ENCODE measurements at places on chromosomes 5 and 9.

DNA sequence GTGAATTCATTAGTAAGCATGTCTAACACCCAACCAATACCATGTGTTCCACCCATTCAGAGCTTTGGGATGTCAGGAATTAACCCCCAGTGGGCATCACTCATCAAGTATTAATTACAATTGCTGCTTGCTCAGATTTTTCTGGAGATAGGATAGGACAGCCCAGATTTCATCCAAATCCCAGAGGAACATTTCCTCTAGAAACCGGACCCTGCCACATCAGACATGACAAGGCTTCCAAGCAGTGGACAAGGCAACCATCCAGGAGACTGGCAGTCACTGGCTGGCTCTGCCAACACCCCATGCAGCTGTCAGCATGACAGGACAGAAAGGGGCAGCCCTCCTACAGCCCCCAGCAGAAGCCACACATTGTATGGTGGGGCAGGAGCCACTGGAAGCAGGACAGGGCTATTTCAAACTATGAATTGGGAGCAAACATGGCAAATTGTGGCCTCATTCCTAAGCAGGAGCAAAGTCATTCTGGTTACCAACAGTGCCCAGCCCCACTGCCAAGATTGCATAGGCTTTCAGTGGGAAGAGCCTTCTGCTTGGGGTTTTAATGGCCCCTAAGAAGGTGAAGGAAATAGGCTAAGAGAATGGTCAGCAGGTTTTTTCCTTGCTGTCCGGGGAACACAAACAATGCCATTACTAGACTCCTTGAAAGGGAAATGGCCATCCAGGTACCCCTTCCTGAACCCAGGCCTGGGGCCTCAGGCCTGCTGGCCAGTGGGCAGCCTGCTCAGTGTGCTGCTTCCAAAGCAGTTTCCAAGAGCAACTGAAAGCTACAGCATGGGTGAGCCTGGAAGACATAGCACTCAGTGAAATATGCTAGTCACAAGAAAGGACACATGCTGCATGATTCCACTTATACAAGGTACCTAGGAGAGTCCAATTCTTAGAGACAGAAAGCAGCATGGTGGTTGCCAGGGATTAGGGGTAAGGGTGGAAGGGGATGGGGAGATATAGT lies 294.7 kb upstream of the SLC30A5 start:
- DNase-seq: no peak

GRCh38 chr5:170201311-170201710 lies 31.5 kb upstream of the C5orf58 start:
- no peak for DNase-seq

DNA sequence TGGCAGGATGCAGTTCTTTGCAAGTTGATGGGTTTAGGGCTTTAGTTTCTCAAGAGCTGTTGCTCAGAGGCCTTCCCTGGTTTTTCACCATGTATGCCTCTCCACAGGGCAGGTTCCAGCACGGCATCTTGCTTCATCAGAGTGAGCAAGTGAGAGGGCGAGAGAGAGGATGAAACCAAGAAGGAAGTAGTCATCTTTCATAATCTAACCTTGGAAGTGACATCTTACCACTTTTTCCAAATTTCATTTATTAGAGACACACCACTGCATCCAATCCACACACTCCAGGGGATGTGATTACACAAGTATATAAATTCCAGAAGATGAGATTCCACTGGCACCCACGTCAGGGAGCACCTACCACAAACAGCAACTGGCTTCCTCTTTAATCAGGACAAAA lies 294.4 kb downstream of the MARCHF11 start:
- no peak for DNase-seq

- DNase-seq: no peak
Observed at GRCh38 chr5:125798307-125798706, 624.9 kb upstream of the GRAMD2B start.

DNA sequence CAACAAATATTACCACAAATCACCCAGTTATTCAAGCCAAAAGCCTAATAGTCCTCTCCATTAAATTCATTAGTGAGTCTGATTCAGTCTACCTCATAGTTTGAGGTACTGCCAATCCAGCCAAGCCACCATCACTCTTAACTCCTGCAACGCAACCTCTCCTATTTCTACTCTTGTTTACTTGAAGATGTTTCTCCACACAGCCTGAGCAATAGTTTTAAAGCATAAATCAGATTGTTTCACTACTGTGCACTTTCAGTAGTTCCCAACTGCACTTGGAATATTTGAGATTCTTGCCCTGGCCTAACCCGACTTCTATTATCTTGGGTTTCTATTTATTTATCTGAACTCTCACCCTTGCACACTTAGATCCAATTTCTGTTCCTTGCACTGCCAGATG lies 85.5 kb downstream of the YIPF5 start:
- DNase-seq: no peak

- no peak for DNase-seq
Observed at GRCh38 chr5:9540791-9541190, 5.1 kb downstream of the SEMA5A start.

DNA sequence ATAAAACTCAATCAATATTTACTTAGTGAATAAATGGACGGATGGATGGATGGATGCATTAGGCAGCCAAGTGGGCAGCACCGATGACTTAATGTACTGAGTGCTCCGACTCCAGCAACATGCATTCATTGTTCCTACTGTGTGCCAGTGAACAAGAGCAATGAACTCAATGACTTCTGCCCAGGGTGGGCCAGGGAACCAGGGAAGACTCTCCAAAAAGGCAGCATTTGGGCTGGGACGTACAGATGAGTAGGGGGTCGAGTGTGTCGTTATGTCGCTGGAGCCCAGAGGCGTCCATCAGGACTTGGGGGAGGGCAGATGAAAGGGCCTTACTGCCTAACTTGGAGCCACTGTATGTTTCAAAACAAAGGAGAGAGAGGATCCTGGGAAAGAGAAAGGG lies 126.4 kb downstream of the KCNIP1 start:
- DNase-seq: no peak

DNA sequence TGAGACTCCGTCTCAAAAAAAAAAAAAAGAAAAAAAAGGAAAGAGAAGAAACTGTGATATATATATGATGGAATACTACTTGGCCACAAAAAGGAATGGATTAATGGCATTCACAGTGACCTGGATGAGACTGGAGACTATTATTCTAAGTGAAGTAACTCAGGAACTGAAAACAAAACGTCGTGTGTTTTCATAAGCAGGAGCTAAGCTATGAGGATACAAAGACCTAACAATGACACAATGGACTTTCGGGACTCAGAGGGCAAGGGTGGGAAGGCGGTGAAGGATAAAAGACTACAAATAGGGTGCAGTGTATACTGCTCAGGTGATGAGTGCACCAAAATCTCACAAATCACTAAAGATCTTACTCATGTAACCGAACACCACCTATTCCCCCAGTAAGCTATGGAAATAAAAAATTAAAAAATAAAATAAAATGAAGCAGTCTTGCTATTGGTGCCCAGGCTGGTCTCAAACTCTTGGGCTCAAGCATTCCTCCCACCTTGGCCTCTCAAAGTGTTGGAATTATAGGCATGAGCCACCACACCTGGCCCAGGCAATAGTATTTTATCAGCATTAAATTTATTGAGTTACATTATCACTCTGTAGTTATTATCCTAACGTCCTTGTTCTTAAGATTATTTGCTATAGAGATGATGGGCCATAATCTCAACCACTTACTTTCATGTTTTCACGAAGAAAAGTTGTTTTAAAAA lies 71.5 kb upstream of the GPBP1 start:
- no peak for DNase-seq

- no peak for DNase-seq
Observed at GRCh38 chr9:133601746-133602145, 7.4 kb downstream of the FAM163B start.

- no peak for DNase-seq
Observed at GRCh38 chr9:108775901-108776306, 79.9 kb downstream of the ACTL7B start.

GRCh38 chr5:58136406-58136805 lies 323.5 kb downstream of the PLK2 start:
- no peak for DNase-seq

GRCh38 chr5:134958755-134959154 lies 9.0 kb upstream of the CATSPER3 start:
- DNase-seq: no peak

GRCh38 chr5:7169240-7169878 lies 226.6 kb upstream of the ADCY2 start:
- DNase-seq: no peak

DNA sequence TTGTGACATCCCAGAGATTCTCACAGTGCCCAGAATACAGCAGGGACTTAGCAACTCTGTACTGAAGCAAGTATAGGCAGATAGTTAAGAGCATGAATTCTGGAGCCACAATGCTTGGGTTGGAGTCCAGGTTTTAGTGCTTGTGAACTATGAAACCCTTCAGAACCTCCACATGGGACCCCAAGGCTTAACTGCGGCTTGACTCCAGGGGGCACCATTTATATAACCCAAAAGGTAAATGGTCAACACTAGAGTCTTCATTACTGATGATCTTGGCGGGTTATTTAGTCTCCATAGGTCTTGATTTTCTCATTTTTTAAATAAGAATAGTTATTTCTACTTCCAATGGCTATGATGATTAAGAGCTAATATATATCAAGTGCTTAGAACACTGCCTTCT lies 390.3 kb downstream of the TAF11L14 start:
- DNase-seq: no peak

DNA sequence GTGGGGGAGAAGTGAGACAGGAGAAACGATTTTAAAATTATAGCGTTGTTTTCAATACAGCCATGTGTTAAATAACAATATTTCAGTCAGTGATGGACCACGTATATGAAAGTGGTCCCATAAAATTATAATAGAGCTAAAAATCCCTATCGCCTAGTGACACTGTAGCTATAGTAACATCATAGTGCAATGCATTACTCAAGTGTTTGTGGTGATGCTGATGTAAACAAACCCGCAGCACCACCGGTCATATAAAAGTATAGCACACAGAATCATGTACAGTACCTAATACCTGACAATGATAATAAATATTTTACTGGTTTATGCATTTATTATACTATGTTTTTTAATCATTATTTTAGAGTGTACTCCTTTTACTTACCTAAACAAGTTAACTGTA lies 407.4 kb upstream of the SEMA6A start:
- DNase-seq: no peak

DNA sequence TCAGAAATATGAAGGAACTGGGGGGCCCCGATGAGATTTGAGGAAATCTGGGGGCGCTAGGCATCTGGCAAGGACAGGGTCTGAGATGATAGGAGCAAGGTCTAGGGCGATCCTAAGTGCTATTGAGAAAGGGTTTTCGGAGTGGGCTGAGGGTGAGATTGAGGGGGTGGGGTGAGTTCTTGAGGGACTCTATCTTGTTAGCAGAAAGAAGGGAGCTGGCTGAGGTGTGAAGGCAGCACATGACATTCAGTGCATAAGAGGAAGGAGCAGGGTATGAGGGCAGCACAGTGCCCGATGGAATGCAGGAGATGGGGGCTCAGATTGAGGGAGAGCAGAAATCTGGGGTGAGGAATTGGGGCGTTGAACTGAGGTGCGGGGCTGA lies 640 bp downstream of the TRIM32 start:
- no peak for DNase-seq

- no peak for DNase-seq
Observed at GRCh38 chr5:112366987-112367386, 52.1 kb downstream of the EPB41L4A start.

GRCh38 chr5:176527246-176528222 lies 9.7 kb downstream of the RNF44 start:
- no peak for DNase-seq

DNA sequence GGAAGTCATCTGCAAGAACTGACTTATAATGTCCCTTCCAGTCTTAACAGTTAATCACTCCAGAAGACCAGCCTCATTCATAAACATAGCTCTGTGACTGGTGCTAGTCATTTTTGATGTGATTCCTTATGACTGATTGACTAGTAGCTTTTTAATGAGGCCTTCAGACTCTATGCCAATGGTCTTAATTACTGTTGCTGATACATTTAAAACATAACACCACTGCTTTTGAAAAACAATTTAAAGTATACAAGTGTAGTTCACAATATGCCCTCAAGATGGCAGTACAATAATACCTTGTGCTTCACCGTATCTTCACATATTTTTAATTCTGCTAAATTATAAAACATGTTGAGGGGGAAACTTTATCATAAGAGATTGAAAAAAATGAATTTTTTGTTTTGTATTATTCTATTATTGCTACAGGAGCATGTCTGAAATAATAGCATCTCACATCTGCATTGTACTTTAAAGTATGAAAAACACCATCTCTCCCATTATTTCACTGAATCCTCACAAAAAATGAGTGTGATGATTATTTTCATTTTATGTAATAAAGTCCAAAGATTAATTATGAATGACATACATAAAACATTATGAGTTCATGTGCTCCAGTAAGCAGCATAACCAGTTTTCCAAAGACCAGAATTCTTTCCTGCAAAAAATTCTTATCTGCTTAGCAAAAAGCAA lies 55.2 kb upstream of the SHISAL2B start:
- DNase-seq: no peak

DNA sequence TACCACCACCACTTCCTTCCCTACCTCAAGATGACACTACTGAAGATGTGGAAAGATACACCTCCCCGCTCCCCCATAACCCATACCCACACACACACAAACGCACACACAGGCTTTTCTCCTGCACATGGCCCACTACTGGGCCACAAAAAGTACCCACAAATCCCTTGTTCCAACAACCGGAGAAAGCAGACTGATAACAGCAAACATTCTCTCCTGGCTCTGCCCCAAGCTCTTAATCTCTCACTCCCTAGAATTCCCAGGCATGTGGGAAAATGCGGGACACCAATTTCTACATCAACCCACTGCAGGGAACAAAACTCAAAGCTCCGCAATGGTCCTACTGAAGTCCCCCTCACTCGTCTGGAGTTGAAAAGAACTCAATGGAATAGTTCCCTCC lies 611.0 kb upstream of the KLF4 start:
- DNase-seq: no peak

- DNase-seq: no peak
Observed at GRCh38 chr9:89765211-89765946, 160.6 kb downstream of the GADD45G start.

DNA sequence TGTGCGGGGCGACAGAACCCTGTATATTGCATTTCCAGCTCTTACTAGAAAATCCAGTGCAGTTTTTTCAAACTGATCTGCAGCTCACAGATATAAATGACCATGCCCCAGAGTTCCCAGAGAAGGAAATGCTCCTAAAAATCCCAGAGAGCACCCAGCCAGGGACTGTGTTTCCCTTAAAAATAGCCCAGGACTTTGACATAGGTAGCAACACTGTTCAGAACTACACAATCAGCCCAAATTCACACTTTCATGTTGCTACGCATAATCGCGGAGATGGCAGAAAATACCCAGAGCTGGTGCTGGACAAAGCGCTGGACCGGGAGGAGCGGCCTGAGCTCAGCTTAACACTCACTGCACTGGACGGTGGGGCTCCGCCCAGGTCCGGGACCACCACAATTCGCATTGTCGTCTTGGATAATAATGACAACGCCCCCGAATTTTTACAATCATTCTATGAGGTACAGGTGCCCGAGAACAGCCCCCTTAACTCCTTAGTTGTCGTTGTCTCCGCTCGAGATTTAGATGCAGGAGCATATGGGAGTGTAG lies 786 bp downstream of the PCDHB5 start:
- no peak for DNase-seq
